ENCODE measurements at places on chromosomes 2 and 18.

DNA sequence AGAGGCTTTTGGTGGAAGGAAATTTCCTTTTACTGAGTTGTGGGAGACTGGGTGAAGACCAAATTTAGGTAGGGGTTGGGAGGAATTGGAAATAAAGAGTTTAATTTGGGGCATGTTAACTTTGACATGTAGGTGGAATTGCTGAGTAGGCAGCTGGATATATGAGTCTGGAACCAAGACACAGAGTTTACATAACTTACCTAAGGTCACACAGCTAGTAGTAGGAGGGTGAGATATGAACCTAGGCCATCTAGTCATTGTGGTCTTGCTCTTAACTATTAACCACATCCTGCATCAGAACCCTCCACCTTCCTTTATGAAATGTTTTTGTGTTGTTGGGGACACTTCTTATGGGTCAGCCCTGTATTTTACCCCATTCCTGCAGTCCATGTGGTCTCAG is 113.1 kb downstream of the ICOS start:
- DNase-seq = no peak

DNA sequence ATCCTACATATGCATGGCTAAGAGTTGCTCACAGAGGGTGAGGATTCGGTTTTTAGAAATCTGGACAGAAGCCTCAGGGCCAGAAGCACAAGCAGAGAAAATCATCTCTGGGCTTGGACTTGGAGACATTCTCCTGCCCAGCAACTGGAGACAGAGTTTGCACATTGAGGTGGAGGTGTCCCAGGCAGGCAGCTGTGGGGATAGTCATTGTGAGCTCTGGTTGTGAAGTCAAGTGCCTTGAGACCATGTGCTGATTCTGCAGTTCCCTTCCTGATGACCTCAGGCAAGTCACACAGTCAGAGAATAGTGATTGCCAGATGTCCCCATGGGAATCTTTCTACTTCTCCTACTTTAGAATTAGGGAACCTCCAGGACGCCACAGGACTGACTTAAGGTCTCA is 108.4 kb upstream of the LDAH start:
- DNase-seq = no peak

DNA sequence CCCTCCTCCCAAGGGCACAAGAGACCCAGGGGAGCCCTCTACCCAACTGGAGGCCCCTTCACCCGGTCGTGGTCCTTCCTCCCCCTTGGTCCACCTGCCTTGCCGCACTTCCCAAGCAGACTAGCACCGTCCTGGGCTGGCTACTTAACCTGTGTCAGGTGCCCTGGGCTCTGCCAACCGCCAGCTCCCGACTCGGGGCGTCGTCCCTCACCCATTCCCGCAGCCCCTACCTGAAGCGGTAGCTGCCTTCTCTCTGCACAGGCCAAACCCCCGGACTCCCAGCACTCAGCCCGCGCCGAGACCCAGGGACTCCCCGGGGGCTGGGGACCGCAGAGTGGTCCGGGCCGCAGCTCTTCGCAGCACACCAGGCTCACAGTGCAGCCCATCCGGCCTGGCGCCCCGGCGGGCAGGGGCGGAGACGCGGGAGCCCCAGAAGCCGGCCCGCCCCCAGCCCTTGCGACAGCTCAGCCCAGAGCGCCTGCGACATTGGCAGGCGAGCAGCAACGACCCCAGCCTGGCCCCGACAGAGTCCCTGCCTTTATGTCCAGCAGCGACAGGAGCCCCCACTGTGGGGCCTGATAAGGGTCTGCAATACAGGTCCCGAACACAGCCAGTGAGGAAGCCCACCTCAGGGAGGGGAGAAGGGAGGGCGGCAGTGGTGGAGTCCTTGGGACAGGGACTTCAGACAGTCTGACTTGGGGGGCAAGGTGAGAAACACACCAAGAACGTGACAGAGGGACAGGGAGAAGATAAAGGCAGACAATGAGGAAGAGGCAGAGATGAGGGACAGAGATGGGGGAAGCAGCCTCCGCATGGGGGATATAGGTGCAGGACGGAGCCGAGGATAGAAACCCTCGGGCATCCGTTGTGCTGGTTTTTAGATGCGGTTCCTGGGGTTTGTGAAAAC is 31.0 kb upstream of the TNS1 start:
- no peak for DNase-seq

GRCh38 chr2:20145497-20146193 is 79.3 kb downstream of the SDC1 start:
- no peak for DNase-seq

GRCh38 chr2:33497221-33497650 is 20.8 kb downstream of the RASGRP3 start:
- DNase-seq = no peak

DNA sequence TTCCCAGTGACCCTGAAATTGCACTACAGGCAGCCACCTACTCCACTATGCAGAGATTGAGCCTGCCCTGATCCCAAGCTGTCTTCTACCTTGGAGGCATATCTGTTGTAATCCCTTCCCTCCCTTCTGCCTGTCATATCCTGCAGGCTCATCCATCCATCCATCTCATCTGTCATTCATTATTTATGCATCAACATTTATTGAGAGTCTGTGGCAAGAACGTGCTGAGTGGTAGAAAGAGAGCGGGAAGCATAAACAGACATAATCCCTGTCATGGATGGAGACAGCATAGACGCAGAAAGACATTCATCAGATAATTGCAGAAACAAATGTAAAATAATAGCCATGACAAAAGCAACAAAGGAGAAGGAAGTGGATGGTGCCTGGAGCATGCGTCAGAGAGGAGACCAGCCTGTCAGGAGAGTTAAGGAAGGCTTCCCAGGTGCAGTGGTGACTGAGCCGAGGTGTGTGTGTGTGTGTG is 110.7 kb upstream of the STPG4 start:
- no peak for DNase-seq

DNA sequence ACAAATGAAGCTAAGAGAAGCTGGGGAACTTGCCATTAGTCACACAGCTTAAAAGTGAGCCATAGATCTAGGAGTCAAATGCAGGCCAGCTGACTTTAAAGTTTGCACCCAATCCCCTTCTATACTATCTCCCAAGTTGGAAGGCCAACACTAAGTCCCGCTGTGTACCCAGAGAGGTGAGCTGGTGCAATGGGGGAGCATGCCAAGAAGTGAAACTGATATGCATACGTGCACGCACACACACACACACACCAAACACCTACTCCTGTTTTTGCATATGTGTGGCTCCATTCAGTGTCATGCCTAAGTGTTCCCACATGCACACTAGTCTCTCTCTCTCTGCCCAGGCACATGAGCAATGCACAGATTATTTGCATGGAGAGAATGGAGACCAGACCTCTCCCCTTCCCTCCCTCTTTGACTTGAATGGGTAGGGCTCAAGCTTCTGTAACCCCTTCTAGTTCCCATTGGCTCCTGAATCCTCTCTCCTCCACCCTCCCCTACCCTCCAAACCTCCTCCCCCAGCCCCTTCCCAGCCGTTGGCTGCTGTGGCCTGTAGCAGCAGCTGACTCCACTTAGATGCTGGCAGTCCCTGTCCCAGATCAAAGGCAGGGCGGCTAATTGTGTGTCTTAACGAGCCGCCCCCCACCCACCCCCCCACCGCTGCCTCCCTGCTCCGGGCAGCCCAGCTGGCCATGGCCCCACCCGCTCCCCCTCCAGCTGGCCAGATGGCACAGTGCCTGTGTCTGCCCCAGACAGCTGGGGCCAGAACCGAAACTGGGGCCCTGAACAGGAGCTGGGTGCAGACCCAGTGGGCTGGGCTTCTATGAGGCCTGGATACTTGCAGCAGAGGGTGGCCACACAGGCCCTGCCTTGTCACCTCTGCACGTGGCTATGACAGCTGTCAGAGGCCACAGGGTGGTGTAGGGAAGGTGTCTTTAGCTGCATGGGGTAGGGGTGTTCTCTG is 5.6 kb downstream of the WNT10A start:
- no peak for DNase-seq
